ENCODE measurements at places on chromosomes 12 and 14. TPM values are rescaled to one million over a fixed set of nuclear protein-coding genes. Genes with fewer than 3 reads are reported as not detected.

Gene SLC7A8
- 74.0 TPM for total RNA-seq

Gene KLRK1
- 1.6 TPM for total RNA-seq

Gene CARMIL3
- total RNA-seq: 2.4 TPM

Gene ANHX
- total RNA-seq: not detected

Gene CDK4
- 69.7 TPM for total RNA-seq

Gene DLST
- total RNA-seq: 76.5 TPM

Gene TMEM132C
- total RNA-seq: 1.1 TPM

Gene TAS2R10
- 2.1 TPM for total RNA-seq

Gene CLEC9A
- 0.12 TPM for total RNA-seq

Gene LRTM2
- not detected for total RNA-seq

Gene FAM181A
- total RNA-seq: 4.0 TPM

Gene USP44
- 18.6 TPM for total RNA-seq

DNA sequence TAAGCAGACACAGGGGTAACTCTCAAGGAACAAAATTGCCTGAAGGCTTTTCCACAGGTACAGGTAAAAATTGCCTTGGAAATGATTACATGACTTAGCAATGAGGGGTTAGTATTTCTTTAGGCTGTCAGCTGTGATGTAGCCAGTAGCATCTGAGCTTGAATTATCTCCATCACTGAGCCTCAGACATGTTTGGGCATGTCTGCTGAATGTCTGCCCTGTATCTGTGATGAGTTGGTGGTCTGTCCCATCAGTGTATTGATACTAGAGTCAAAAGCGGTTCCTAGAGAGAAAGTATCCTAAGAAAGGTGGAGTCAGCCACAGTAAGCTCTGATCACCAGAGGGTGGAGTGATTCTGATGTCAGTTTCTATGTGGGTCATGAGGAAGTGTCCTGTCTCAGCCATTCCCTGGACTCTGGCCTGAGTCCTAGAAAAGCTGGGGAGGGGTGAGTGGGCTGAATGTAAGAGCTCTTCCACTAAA, 16.3 kb downstream of the AKAP6 start:
- no peaks in the 10 kb centered on the region for H3K4me1 ChIP-seq
- H3K27me3 ChIP-seq: no peaks in the 10 kb centered on the region
- no peak overlapping the region for H3K4me3 ChIP-seq
- no peak for DNase-seq

DNA sequence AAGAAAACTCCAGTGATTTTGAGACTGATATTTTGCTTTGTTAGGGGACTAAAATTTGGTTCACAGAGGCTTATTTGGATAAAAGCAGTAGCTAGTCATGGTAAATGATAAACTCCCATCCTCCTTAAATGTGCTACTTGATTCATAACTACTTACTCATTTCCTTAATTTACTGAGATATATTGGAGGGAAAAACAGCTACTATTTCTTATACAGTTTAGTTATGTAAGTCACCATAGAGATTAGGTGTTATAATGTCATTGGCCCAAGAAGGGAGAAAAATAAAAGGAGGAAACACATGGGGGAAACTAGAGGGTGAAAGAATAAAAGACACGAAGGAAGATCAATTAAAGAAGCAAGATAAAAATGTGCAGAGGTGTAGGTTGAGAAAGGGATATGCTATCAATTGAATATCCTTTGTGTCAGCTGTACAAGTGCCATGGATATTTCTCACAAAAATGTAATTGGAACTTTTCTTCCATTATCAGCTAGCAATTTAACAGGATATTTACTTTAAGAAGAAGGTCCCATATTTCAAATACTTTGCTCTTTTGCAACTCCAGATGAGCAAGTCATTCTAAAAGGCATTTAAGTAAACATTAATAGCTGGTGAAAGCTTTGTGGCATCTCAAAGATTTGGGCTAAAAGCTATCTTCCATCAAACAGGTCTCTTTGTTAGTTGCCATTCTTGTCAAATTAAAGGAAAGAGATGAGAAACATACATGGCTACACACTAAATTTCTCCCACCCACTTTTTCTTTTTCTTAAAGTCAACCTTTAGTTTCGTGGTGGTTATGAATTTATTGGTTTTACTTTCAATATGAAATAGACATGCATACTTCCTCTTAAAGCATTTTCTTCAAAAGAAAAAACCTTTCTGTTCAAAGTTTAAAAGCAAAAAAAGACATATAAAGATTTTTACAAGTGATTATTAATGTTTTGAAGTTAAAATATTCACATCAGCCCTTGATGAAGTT, 439.5 kb downstream of the CCER1 start:
- H3K36me3 ChIP-seq: no peaks in the 10 kb centered on the region
- no peak for DNase-seq
- H3K27me3 ChIP-seq: no peaks in the 10 kb centered on the region
- H3K4me3 ChIP-seq: no peak overlapping the region
- H3K4me1 ChIP-seq: peaks cover 20% of the 10 kb centered on the region
- no peak overlapping the region for H3K27ac ChIP-seq

- no peak overlapping the region for H3K27ac ChIP-seq
- H3K36me3 ChIP-seq: no peaks in the 10 kb centered on the region
- H3K4me3 ChIP-seq: no peak overlapping the region
- no peaks in the 10 kb centered on the region for H3K4me1 ChIP-seq
- H3K27me3 ChIP-seq: no peaks in the 10 kb centered on the region
These were observed 96.1 kb downstream of the PIWIL1 start for GRCh38 chr12:130433834-130434233.

GRCh38 chr12:48084841-48085460, 20.9 kb downstream of the SENP1 start:
- DNase-seq: no peak
- no peak overlapping the region for H3K27ac ChIP-seq
- H3K4me1 ChIP-seq: no peaks in the 10 kb centered on the region

GRCh38 chr14:61812347-61813095, 50.3 kb downstream of the SNAPC1 start:
- peak; percentile 29 for DNase-seq
- peak within 1 kb of the TSS; percentile 19 for H3K4me3 ChIP-seq
- H3K27me3 ChIP-seq: peaks cover 16% of the 10 kb centered on the region

GRCh38 chr12:132660996-132661395, 26.1 kb downstream of the POLE start:
- H3K4me3 ChIP-seq: no peak overlapping the region
- no peaks in the 10 kb centered on the region for H3K27me3 ChIP-seq
- DNase-seq: no peak
- H3K4me1 ChIP-seq: no peaks in the 10 kb centered on the region

DNA sequence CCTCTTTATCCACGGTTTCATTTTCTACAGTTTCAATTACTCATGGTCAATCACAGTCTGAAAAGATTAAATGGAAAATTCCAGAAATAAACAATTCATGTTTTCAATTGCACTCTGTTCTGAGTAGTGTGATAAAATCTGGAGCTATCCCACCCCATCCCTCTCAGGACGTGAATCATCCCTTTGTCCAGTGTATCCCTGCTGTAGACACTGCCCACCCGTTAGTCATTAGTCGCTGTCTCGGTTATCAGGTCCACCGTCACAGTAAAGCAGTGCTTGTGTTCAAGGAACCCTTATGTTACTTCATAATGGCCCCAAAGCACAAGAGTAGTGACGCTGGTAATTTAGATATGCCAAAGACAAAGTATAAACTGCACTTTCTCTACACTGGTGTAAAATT, 141.0 kb upstream of the LMNTD1 start:
- no peaks in the 10 kb centered on the region for H3K36me3 ChIP-seq
- H3K4me1 ChIP-seq: peaks cover 6% of the 10 kb centered on the region
- H3K27ac ChIP-seq: no peak overlapping the region

- DNase-seq: no peak
- peaks cover 1% of the 10 kb centered on the region for H3K4me1 ChIP-seq
- no peaks in the 10 kb centered on the region for H3K36me3 ChIP-seq
These were observed 49.8 kb downstream of the CCDC60 start for GRCh38 chr12:119384340-119384739.

DNA sequence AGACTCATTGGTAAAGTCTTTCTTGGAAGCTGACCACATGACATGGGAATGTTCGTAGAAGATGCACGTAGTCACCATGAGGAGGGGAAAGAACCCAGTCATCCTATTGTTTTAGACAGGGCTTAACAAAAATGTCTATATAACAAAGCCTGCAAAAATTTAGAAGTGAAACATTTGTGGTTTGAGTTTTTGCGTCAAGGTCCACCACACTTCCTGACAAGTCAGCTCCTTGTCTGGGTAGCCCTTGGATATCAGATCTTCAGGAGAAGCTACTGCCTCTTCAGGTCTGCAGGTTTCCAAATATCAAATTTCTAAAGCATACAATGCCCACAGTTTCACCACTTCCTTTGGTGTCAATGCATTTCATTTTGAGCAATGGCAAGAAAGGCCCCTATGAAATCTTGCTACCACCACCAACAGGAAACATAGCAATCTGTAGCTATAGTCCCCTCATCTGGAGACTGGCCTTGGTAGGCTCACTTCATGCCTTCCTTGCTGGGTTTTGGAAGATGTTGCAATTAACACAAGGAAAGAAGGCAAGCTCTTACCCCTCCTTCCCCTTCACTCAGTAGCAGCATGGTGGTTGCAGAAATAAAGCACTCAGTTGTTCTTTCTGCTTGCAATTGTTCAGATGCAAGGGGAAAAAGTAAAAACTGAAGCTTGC, 235.2 kb downstream of the PCNX1 start:
- H3K27me3 ChIP-seq: no peaks in the 10 kb centered on the region
- H3K36me3 ChIP-seq: no peaks in the 10 kb centered on the region
- H3K27ac ChIP-seq: no peak overlapping the region
- no peak overlapping the region for H3K4me3 ChIP-seq

DNA sequence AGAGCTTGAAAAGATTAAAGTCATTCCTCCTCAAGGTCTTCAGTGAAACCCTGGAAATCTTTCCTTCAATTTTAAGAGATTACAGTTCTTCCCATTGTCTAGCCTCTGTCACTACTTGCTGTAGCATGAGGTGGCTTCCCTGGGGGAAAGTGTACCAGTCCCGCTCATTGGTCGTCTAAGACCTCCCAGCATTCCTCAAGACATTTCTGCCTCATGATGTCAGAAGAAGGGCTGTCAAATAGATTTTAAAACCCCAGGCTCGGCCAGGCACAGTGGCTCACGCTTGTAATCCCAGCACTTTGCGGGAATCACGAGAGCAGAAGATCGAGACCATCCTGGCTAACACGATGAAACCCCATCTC, 46.7 kb downstream of the SMUG1 start:
- no peak for DNase-seq
- peaks cover 7% of the 10 kb centered on the region for H3K4me1 ChIP-seq
- no peaks in the 10 kb centered on the region for H3K27me3 ChIP-seq
- H3K4me3 ChIP-seq: no peak overlapping the region

DNA sequence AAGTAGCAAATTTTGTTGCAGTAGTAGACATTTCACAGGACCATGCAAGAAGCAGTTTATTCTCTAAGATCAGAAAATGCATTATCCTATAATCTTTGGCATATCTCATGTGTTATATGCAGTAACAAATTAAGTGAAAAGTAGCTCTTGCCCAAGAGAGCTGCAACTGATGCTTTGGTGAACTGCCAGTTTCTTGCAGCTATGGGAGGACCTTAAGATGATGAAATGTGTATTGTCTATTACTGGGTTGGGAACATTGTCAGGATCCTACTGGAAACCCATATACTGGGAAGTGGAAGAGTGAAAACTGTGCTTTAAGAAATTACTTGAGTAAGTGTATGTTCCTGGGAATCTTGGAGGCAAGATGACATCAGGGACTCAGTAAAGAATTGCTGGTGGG, 238.8 kb downstream of the DACT1 start:
- no peaks in the 10 kb centered on the region for H3K36me3 ChIP-seq
- no peak overlapping the region for H3K4me3 ChIP-seq
- peaks cover 19% of the 10 kb centered on the region for H3K4me1 ChIP-seq
- no peaks in the 10 kb centered on the region for H3K27me3 ChIP-seq
- peak; percentile 95 for DNase-seq

GRCh38 chr12:32455607-32456071, 56.3 kb downstream of the FGD4 start:
- DNase-seq: peak; percentile 88
- H3K4me3 ChIP-seq: no peak overlapping the region
- H3K27ac ChIP-seq: no peak overlapping the region
- H3K36me3 ChIP-seq: no peaks in the 10 kb centered on the region
- H3K4me1 ChIP-seq: peaks cover 3% of the 10 kb centered on the region
- no peaks in the 10 kb centered on the region for H3K27me3 ChIP-seq

- no peaks in the 10 kb centered on the region for H3K27me3 ChIP-seq
- no peak overlapping the region for H3K4me3 ChIP-seq
- peak; percentile 63 for DNase-seq
- H3K4me1 ChIP-seq: peaks cover 6% of the 10 kb centered on the region
These were observed 14.0 kb upstream of the TBPL2 start for GRCh38 chr14:55454264-55455002.

GRCh38 chr14:71737760-71738159, 194.5 kb upstream of the RGS6 start:
- H3K4me1 ChIP-seq: no peaks in the 10 kb centered on the region
- no peaks in the 10 kb centered on the region for H3K27me3 ChIP-seq
- DNase-seq: no peak
- H3K4me3 ChIP-seq: no peak overlapping the region

- H3K36me3 ChIP-seq: no peaks in the 10 kb centered on the region
- H3K27me3 ChIP-seq: no peaks in the 10 kb centered on the region
- peaks cover 2% of the 10 kb centered on the region for H3K4me1 ChIP-seq
These were observed 13.7 kb upstream of the PEBP1 start for GRCh38 chr12:118122264-118122663.

DNA sequence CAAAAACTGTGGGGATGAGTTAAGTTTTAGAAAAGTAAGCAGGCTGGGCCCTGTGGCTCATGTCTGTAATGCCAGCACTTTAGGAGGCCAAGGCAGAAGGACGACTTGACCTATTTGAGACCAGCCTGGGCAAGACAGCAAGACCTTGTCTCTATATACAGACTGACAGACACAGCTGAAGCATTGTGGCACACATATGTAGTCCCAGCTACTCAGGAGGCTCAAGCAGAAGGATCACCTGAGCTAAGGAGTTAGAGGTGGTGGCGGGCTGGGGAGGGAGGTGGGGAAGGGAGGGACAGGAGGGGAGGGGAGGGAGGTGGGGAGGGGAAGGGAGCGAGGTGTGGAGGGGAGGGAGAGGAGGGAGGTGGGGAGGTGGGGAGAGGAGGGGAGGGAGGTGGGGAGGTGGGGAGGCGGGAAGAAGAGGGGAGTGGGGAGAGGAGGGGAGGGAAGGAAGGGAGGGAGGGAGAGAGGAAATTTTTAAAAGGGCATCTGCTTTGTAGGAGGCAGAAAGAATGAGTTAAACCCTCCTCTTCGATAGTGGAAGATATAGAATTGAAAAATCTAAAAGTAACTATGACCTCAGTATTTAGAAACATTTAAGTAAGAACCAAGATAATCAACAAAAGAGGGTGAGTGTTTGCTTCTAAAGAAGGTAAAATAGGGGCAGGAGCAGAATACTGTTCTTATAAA, 30.9 kb downstream of the MED13L start:
- no peaks in the 10 kb centered on the region for H3K27me3 ChIP-seq
- H3K36me3 ChIP-seq: no peaks in the 10 kb centered on the region
- H3K4me1 ChIP-seq: peaks cover 16% of the 10 kb centered on the region
- DNase-seq: no peak

DNA sequence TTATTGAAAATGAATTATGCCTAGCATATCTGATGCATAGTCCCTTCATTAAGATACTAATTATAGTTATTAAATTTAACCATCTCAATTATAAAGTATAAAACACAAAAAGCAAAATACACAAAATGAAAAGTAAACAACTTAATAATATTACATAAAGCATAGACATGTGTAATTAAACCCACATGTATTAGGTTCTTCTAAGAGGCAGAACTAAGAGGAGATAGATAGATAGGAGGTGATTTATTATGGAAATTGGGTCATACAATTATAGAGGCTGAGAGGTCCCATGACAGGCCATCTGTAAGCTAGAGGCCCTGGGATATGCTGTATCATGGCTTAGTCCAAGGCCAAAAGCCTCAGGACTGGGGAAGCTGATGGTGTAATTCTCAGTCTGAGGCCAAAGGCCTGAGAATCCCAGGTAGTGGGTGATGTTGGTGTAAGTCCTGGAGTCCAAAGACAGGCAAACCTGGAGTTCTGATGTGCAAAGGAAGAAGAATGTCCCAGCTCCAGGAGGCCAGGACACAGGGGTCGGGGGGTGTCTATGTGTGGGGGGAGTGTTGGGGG, 953.3 kb downstream of the TRHDE start:
- DNase-seq: no peak
- no peaks in the 10 kb centered on the region for H3K36me3 ChIP-seq
- no peaks in the 10 kb centered on the region for H3K27me3 ChIP-seq
- no peak overlapping the region for H3K4me3 ChIP-seq
